ENCODE measurements at places on chromosomes 13 and 19. TPM values are rescaled to one million over a fixed set of nuclear protein-coding genes. Genes with fewer than 3 reads are reported as not detected.

DNA sequence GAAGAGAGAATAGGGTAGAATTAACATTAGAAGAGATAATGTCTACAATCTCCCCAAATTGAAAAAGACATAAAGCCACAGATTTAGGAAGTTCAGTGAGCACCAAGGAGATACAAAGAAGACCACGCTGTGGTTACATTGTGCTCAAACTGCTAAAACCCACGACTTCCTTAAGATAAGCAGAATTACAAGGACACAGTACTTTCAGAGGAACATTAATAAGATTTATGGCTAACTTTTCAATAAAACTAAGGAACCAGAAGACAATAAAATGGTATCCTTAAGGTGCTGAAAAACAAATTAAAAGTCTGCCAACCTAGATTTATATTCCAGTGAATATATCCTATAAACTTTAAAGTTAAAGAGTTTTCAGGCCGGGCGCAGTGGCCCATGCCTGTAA is 7.4 kb upstream of the IL17D start:
- H3K36me3 ChIP-seq, result no peaks in the 10 kb centered on the region
- no peak for DNase-seq
- no peak overlapping the region for H3K4me3 ChIP-seq
- H3K27ac ChIP-seq, result no peak overlapping the region

GRCh38 chr19:30273184-30273583 is 99.0 kb upstream of the ZNF536 start:
- no peak overlapping the region for H3K4me3 ChIP-seq
- DNase-seq, result no peak
- H3K4me1 ChIP-seq, result no peaks in the 10 kb centered on the region
- no peak overlapping the region for H3K27ac ChIP-seq
- H3K36me3 ChIP-seq, result no peaks in the 10 kb centered on the region

DNA sequence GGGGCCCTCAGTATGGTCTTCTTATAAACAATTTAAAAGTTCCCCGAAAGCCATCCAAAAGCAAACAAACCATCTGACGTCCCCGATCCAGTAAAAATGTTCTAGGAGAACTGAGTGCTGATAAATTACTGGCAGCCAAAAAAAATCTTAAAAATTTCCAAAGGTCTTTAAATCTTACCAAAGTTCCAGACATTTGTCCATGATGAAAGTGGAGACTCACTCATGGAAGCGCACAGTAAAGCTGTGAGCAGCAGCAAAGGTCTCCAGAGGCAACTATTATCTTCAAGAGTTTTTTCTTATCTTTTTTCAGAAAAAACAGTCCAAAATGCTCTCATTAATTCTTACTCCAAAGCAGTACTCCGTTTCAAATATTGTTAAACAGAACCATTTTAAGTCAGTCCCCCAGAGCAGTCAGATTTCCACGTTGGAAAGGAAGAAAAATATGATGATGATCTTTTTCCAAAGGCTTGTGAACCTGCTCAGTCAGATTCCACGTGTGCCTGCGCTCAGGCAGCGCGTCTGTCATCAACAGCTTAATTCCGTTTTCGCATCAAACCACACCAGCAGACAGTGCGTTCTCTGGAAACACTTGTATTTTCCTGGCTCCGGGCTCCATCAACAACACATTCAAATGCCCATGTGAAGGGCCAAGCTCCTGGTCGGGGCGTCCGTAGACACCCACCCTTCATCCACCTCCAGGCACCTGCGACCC is 85.4 kb downstream of the COL4A1 start:
- no peaks in the 10 kb centered on the region for H3K4me1 ChIP-seq
- H3K27me3 ChIP-seq, result peaks cover 33% of the 10 kb centered on the region
- H3K36me3 ChIP-seq, result no peaks in the 10 kb centered on the region
- H3K27ac ChIP-seq, result no peak overlapping the region
- DNase-seq, result no peak

DNA sequence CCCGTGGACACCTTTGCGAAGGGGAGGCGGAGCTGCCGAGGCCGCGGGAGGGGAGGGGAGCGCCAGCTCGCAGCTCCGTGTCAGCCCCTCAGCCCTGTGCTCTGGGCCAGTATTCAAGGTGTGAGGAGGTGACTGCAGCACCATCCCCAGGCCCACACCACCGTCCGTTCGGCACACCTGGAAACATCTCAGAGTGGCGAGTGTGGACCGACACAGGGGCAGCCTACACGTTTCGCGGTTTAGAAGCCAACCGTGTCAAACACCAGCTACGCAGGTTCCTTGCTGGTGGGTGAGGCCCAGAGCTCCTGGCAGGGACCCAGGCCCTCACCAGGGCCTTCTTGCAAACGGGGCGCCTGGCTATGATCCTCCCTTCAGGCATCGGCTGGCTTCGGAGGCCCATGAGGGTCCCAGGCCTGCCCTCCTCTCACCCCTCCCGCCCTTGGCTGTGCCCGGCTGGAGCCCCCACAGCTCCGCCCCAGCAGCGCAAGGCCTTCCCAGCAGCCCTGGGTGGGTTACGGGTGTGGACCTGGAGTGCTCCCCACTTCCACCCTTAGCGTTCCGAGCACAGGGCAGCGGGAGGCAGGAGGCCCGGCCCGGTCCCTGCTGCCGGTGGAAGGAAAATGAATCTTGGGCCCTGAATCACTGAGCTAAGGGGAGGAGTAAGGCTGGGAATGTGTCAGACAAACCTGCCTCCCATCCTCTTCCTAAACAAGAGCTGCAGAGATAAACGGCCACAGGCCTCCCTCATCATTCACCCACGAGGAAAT is 1.2 kb downstream of the C13orf46 start:
- no peak overlapping the region for H3K27ac ChIP-seq
- no peaks in the 10 kb centered on the region for H3K27me3 ChIP-seq
- H3K4me1 ChIP-seq, result no peaks in the 10 kb centered on the region
- peaks cover 14% of the 10 kb centered on the region for H3K36me3 ChIP-seq
- no peak overlapping the region for H3K4me3 ChIP-seq
- no peak for DNase-seq

- peaks cover 18% of the 10 kb centered on the region for H3K27me3 ChIP-seq
- no peaks in the 10 kb centered on the region for H3K36me3 ChIP-seq
- H3K4me3 ChIP-seq, result no peak overlapping the region
Observed at GRCh38 chr13:106521095-106521799, 14.2 kb downstream of the EFNB2 start.

GRCh38 chr19:13987101-13987890 is 18.8 kb downstream of the RFX1 start:
- DNase-seq, result no peak
- H3K4me1 ChIP-seq, result peaks cover 40% of the 10 kb centered on the region
- H3K27me3 ChIP-seq, result no peaks in the 10 kb centered on the region
- H3K4me3 ChIP-seq, result peak overlapping the region; percentile 56
- peaks cover 15% of the 10 kb centered on the region for H3K36me3 ChIP-seq

DNA sequence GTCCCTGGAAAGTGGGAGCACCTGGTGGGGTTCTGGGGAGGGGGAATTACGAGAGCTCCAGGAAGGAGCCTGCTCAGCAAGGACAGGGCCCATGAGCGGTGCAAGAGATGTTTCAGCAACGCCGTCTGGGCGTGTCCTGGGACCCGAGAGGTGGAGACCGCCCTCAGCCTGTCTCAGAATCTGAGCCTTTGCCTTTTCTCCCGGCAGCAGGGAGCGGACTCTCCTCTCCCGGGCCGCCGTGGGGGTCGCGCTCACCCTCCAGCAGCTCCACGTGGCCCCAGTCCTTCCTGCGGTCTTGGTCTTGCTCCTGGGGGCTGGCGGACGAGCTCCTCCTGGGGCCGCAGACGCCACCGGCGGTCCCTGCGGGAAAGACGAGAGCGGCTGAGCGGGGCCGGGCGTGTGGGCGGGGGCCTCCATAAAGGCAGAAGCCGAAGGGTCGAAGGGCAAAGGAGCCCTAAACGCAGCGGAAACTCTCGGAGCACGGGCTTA is 714 bp downstream of the POLRMT start:
- no peaks in the 10 kb centered on the region for H3K27me3 ChIP-seq
- H3K27ac ChIP-seq, result peak overlapping the region; percentile 95
- peaks cover 15% of the 10 kb centered on the region for H3K36me3 ChIP-seq
- peaks cover 6% of the 10 kb centered on the region for H3K4me1 ChIP-seq

DNA sequence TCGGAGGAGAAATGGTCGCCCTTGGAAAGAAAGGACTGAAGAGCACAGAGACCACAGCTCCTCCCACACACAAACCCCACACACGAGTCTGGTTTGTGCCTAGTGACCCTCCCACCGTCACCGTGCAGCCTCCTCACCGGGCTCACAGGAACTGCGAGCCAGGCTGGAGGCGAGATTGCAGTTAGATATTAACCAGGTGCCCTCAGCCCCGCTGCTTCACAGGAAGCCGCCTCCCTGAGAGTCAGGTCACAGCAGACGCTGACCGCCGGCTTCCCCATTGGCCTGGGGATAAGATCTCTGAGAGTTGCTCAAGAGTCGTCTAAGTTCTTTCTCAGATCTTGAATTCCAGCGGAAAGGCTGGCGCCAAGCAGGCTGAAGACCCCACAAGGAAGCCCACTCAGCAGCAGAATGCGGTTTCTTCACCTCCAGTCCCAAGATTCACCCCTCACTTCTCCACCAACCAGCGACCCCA is 870 bp downstream of the ZNF44 start:
- peak overlapping the region; percentile 99 for H3K27ac ChIP-seq
- peak overlapping the region; percentile 100 for H3K4me3 ChIP-seq
- H3K4me1 ChIP-seq, result peaks cover 41% of the 10 kb centered on the region
- H3K27me3 ChIP-seq, result no peaks in the 10 kb centered on the region
- H3K36me3 ChIP-seq, result peaks cover 36% of the 10 kb centered on the region

- DNase-seq, result no peak
- no peak overlapping the region for H3K27ac ChIP-seq
- no peak overlapping the region for H3K4me3 ChIP-seq
Observed at GRCh38 chr13:96109125-96109524, 19.2 kb downstream of the HS6ST3 start.

DNA sequence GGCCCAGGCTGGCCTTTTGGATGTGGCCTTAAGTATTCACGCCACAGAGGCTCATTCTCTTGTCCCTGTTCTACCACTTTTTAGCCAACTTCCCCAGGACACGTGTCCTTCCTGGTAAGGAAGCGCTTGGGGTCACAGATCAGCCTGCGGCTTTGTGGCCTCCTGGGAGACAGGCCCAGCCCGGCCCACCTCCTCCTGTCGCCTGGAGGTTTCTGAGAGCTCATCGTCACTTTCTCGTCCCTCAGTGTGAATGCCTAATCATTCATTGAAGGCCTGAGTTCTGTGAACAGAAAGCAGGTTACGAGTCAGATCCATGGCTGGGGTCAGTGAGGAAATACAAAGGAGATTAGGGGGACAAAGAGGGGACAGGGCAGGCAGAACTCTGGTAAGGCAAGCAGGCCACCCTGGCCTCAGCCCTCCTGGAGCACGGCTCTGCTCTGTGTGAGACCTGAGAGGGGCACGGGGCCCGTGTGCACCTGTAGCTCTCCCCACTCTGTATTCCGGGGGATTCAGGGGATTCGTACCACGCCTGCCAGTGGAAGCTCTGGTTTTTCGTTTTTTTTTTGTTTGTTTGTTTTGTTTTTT is 38.6 kb upstream of the TSHZ3 start:
- no peaks in the 10 kb centered on the region for H3K36me3 ChIP-seq
- no peaks in the 10 kb centered on the region for H3K4me1 ChIP-seq
- no peak overlapping the region for H3K4me3 ChIP-seq
- H3K27me3 ChIP-seq, result no peaks in the 10 kb centered on the region
- no peak for DNase-seq
- H3K27ac ChIP-seq, result no peak overlapping the region

The RNF17 gene
- total RNA-seq, result not detected

The WDR83 gene
- total RNA-seq, result 25.6 TPM

The GJB6 gene
- 0.99 TPM for total RNA-seq

The AP1M2 gene
- not detected for total RNA-seq

The CTXN1 gene
- total RNA-seq, result 1.9 TPM

The PRODH2 gene
- not detected for total RNA-seq
